SHP77 (cell line): ENCODE measurements at places on chromosomes 16 and 17.
A peak's percentile ranks its signal among the peaks of the same experiment; 100 is the strongest.

DNA sequence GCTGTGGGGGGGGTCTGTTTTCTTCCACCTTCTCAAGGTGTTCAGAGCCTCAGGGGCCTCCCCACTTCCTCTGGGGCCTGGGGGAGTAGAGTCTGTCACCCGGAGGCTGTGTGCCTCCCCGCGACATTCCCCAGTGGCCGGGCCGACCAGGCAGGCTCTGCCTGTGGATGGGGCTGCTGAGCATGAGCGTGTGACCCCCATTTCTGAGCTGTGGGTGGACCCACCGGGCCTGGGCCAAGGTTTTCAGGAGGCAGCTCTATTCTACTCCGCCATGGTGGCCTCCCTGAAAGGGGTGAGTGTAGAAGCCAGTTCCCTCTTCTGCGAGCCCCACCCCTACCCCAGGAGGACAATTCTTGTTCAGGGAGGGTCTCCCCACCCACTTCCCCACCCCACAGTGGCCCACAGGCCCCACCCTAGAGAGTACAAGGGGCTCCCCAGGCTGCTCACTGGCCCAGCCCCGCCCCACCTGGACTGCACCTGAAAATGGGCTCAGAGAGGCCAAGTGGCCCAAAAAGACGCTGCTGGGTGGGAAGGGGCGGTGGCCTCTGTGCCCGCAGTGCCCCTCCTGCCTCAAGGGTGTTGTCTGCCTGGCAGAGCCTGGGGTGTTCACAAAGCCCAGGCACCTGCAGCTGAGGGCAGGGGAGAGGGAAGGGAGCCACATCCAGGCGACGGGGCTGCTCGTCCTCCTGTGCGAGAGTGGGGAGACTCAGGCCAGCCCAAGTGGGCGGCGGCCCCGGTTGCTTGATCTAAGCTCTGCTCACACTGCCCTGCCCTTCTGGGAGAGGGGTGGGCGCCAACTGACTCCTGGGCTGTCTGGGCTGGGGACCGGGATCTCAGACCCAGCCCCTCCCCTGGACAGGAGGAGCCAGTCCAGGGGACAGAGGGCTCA lies 1.3 kb downstream of the MSLN start:
- DNase-seq = no peak

DNA sequence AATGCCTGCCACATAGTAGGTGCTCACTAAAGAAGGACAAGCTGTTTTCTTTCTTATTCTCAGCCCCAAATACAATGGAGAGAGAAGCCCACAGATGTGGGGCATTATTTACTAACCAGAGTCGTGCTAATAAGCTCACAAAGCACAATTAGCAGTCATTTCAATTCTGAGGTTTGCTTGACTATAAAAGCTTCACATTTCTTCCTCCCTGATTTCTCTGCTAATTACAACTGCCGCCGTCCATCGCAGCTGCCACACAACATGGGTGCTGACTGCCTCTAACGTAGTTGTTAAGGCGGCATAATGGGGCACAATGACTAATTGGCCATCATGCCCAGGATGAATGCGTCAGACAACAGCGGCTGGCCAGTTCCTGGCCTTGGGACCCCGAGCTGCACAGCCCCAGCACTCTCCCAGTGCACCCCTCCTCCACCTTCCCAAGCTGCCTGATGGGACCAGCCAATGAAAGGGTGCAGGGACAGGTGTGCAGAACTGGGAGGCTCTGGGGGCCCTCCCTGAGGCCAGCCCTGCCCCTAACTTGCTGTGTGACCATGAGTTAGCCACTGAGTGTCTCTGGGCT lies 109.2 kb downstream of the CCT6B start:
- DNase-seq = no peak

DNA sequence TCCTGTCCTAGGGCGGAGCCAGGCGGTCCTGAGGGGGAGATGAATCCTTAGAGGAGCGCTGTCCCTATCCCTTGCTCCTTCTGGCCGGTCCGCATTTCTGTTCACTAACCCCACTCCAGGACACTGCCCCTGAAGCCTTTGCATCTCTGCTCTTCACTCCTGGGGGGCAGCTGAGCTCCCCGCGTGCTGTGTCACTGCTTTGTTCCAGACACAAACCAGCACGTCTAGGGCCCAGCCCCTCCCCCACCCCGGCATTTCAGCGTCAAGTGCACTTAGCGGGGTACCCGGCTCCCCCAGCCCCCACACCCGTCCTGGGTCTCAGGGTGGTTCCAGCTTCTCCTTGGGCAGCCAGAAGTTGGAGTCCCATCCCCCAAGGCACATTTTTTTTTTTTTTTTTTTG lies 8.9 kb downstream of the CORO6 start:
- DNase-seq = no peak

GRCh38 chr17:39696731-39697130 lies 3.1 kb upstream of the ERBB2 start:
- no peak for DNase-seq

DNA sequence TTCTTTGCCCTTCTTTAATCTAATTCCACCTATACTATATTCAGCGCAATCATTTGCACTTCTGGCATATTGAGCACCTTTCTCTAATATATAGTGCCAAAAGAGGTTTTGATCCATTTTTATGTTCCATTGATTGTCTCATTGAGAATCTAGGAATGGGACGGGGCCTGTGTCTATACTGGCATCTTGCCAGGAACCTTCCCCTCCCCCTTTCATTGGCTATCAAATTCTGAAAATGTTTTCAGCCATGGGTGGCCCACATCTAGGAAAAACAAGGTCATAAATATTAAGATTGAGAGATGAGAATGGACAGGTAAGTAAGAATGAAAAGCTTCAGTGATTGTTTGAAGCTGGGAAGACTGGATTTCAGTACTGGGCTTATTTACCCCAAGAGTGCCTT lies 159.9 kb downstream of the FTO start:
- no peak for DNase-seq

- DNase-seq = no peak
Measured at GRCh38 chr16:48580925-48581500, 29.0 kb downstream of the N4BP1 start.

DNA sequence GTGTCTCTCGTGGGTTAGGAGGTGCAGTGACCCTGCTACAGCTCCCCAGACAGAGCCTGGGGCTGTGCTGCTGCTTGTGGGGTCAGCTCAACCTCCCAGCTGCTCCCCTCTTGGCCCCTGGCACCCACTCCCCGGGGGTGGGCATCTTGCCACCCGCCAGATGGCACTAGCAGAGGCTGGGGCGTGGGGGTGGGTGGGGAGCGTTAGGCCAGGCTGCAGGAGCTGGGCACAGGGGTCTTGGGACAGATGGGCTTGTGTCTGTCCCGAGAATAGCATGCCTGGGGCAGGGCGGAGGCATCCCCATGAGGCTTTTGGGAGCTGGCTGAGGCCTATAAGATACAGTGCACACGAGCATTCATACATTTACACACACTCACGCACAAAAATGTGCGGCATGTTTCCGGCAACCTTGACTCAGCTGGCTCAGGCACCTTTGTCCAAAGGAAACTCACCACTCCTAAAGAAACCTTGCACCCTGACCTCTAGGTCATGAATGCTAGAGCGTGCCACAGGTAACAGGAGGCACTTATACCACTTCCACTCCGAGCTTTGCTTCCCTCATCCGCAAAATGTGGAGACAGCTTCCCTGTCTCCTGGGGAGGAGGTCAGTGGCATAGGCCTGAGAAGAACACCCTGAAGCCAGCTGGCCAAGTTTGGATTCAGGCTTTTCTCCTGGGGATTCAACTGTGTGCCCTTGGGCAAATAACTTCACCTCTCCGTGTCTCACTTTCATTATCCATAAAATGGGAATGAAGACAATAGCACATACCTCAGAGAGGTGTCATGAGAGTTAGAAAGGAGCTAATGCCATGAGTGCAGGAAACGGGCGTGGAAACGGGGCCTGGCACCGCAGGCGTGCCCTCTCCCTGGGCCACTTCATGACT lies 78.9 kb upstream of the LHX1 start:
- DNase-seq = no peak

DNA sequence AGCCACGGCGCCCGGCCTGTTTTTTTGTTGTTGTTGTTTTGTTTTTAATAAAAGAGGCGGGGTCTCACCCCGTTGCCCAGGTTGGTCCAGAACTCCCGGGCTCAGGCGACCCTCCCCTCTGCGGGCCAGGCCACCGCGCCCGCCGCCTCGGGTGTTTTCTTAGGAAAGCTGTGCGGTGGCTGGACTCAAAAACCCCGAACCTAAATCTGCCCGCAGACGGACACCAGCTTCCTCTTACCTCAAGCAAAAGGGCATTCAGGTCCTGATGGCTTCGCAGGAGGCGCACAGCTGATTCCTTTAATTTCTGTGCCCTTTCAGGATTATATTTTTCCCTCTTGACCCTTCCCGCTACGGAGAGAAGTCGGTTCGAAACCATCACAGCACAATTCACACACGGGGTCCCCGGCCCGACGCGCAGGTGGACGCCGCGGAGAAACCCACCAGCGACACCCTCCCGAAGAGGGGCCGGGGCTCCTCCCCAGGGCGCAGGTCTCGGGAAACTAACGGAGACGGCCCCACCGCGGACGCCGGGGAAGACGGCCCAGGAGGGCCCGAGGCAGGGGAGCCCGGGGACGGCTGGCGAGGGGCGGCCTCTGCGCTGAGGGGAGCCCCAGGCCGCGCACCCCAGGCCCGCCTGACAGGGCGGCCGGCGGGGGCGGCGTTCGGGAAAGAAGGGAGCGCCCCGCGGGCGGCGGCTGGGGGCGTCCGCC lies 653 bp downstream of the FANCA start:
- DNase-seq = no peak

GRCh38 chr16:84677017-84677803 lies 22.6 kb upstream of the USP10 start:
- no peak for DNase-seq

- DNase-seq = no peak
Measured at GRCh38 chr16:59864981-59865666, 1131.0 kb upstream of the GOT2 start.

GRCh38 chr17:43979011-43979410 lies 25.3 kb upstream of the PYY start:
- DNase-seq = no peak

GRCh38 chr16:73506568-73507056 lies 458.7 kb upstream of the ZFHX3 start:
- no peak for DNase-seq

DNA sequence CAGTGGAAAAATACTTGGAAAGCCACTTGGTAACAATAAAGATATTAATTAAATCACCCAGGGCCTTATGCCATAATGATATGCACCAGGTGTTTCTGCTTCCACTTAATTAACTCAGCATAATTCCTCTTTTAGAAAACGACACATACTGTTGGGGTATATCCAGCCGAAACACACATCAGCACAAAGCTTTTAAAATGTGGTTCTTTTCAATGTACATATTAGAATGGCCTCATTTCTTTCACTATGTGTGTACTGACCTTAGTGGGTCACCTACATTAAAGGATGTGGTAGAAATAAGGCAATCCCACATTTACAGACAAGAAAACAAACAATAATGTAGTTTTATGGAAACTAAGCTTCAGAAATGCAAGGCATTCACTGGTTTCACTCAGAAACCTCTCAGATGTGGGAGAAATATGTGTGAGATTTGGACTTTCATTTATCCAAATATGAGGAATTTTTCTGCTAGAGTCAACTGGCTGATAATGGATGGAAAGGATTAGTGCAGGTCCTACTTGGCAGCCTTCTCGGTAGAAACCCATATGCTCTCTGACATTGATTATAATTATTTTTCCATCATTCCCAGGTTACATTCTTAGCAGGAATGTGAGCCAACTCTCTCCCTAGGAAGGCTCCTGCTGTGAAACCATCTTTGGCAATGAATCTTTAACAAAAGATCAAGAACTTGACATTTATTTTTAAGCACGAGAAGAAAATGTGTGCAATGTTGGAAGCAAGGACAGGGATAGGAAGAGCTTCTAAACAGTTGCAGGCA lies 66.7 kb upstream of the DHX40 start:
- no peak for DNase-seq

DNA sequence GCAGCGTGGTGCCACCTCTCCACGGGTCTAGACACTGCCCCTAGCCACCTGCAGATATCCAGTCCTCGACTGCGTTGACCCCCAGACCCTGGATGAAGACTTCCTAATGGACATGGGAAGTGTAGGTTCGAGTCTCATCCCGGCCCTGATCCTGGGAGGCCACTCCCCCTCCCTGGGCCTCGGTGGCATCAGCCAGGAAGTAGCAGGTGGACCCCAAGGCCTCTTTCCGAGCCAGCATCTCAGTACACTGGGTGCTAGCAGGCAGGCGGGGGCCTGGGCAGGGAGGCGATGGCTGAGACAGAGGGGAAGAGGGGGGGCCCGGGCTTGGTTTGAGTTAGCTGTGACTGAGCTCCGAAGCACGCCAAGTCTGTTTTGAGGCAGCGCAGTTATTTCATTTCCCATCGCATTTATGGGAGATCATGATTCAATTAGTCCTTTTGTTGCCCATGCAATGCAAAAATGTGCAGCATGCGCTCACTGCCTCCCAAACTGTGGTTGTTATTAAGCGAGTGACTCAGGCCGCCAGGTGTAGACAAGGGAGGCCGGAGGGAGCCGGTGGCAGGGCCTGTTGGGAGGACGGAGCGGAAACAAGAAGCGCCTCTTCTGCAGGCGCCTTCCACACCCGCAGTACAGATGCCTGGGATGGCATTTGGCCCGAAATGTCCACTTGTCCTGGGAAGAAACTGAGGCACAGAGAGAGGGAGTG lies 25.3 kb upstream of the ZNF469 start:
- DNase-seq = no peak

GRCh38 chr17:9729034-9729650 lies 62.2 kb downstream of the DHRS7C start:
- DNase-seq = peak; percentile 54

- no peak for DNase-seq
Measured at GRCh38 chr16:86428729-86429517, 81.4 kb upstream of the FOXF1 start.

DNA sequence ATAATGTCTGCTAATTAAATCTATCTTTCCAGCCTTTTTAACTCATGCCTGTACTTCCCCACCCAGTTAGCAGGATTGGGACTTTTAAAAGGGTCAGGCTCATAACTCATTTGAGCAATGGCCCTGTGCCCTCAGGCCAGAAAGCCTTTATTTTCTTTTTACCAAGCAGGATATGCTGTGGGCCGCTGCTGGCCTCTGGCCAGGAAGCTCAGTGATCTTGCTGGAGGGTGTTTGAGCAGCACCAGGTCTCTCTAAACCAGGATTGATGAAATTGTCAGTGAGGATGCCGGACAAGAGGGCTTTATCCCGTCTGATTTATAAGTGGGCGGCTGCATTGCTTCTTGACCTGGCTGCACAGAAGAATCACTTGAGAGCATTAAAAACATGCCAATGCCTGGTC lies 187.8 kb downstream of the RAB11FIP4 start:
- peak; percentile 53 for DNase-seq

GRCh38 chr17:68260051-68260762 lies 12.4 kb downstream of the AMZ2 start:
- DNase-seq = no peak

- DNase-seq = no peak
Measured at GRCh38 chr17:7122381-7122780, 7.8 kb upstream of the ASGR2 start.

GRCh38 chr17:62670202-62670821 lies 42.8 kb downstream of the MRC2 start:
- DNase-seq = no peak

- DNase-seq = no peak
Measured at GRCh38 chr17:4318596-4318995, 47.9 kb downstream of the UBE2G1 start.

- peak; percentile 18 for DNase-seq
Measured at GRCh38 chr17:55770196-55770870, 19.5 kb downstream of the PCTP start.

- no peak for DNase-seq
Measured at GRCh38 chr16:86495756-86496261, 14.5 kb upstream of the FOXF1 start.
